CD4-positive, alpha-beta T cell treated with Interleukin-15 for 4 hours (primary cell): ENCODE measurements at places on chromosomes 16 and 17.
A peak's percentile ranks its signal among the peaks of the same experiment; 100 is the strongest.

GRCh38 chr17:76152591-76152990 lies 11.5 kb upstream of the FOXJ1 start:
- DNase-seq = no peak

- DNase-seq = no peak
These were observed 194.7 kb upstream of the KIF2B start for GRCh38 chr17:53628011-53628410.

GRCh38 chr17:15298176-15298575 lies 33.0 kb upstream of the PMP22 start:
- no peak for DNase-seq

- DNase-seq = no peak
These were observed 20.4 kb upstream of the ADAM11 start for GRCh38 chr17:44738214-44738906.

DNA sequence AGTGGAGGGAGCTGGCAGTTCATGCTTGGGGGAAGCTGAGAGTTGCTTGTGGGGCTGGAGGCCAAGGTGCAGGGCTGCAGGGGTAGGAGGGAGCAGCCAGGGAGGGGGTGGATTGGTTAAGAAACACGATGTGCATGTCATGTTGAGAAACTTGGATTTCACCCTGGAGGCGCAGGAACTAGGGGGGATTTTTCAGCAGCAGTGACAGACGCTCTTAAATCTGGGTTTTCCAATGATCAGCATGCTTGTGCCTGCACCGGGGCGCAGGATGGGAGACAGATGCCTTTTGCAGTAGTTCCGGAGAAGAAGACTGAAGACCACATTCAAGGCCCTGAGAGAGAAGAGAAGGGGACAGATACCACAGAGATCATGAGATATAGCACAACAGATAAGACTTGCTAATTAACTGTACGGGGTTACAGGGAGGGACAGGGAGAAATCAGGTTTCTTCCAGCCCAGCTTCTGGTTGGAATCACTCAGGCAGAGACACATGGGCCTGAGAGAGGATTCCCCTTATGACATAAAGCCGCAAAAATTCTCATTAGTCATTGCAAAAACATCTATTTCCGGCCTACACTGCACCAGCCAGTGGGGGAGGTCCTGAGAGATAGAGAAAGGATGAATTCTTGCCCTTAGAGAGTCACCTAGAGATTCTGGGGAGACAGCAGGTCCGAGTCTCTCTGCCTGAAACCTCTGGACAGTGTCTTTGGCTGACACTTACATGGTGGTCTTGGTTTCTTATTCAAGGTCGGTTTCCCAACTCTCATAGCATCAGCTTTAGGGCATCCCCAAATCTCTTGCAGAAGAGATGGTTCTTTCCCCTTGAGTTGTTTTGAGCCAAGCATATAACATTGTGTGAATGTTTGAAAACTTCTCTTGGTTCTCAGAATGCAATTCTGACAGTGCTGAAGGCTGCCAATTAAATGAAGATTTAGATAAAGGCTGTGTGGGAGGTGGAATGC lies 27.1 kb downstream of the CDH13 start:
- peak; percentile 61 for DNase-seq

GRCh38 chr17:56679777-56680422 lies 86.4 kb downstream of the NOG start:
- DNase-seq = no peak

GRCh38 chr17:46818316-46818928 lies at the start of gene WNT3:
Gene WNT3 (minus strand): TSS chr17:46818692. CDS start chr17:46818597, 95 bp downstream.
- DNase-seq = peak; percentile 44

DNA sequence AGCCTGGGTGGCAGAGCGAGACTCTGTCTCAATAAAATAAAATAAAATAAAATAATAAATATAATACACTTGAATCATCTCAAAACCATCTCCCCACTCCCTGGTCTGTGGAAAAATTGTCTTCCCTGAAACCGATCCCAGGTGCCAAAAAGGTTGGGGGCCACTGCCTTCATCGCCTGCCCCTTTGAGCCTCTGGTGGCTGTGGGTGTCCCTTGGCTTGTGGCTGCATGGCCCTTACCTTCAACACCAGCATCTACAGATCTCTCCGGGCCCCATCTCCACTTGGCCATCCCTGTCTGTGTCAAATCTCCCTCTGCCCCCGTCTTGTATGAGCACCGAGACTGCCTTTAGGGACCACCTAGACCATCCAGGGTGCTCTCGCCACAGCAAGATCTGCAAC lies 177.3 kb downstream of the SEC14L1 start:
- no peak for DNase-seq

GRCh38 chr16:12349936-12350850 lies 373.7 kb downstream of the SNX29 start:
- DNase-seq = no peak

DNA sequence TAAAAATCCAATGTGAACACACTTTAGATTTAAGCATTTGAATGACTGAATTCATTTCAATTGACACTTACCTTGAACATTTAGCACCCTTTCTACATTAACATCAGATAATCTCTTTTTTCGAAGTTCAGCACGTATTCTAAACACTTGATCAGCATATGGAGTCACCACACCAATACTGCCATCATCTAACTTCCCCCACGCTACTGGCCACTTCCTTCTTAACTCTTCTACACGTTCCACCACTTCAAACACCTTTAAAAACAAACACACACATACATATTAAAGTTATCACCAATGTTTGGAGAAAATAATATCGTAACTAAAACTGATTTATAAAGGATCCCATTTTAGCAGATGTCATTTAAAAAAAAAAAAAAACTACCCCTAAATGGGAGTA lies 93.5 kb downstream of the CACNG1 start:
- DNase-seq = peak; percentile 23

DNA sequence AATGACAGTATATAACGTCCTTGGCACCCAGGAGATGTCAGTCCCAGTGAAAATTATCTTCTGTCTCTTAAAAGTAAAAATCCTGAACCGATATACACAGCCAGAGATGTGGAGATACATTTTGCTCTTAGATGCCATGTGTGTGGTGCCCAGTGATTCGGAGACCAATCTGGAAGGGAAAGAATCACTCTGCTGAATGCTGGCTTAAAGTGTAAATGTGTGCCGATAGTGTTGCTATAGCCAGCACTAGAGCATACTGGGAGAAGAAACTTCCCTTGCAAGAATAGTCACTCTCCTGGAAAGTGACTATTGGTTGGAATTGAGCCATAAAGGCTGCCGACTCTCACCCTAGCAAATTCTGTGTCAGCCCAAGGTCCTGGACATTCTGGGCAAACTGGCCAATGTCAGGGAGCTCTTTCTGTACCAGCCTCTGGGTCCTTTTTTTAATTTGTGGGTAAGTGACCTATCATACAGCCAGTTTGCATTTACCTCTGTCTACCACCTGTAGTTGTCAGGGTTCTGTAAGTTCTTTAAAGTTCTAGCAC lies 44.2 kb upstream of the HNF1B start:
- no peak for DNase-seq

- DNase-seq = no peak
These were observed 9.9 kb downstream of the XYLT2 start for GRCh38 chr17:50355701-50356341.

- peak; percentile 59 for DNase-seq
These were observed at the start of gene MT1F for GRCh38 chr16:56657555-56658326. Gene MT1F (plus strand): TSS chr16:56657959. CDS start chr16:56658059, 100 bp downstream.

DNA sequence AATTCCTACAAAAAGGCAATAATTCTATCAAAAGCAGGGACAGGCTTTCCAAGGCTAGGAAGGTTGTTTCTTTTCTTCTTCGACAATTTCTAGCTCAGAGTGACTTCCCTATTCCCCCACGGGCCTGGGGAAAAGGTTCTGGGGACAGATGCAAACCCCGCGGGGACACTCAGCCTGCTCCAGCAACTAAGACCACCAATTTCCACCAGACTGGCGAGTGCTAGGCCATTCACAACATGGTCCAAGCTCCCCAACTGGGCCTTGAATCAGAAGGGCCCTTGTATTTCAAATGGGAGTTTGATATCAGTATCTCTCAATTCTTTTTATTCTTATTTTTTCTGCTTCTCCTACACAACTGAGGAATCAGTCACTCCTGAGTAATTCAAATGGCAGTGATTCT lies 86.7 kb downstream of the USP31 start:
- no peak for DNase-seq

GRCh38 chr17:2136241-2136640 lies 81.3 kb downstream of the HIC1 start:
- no peak for DNase-seq

DNA sequence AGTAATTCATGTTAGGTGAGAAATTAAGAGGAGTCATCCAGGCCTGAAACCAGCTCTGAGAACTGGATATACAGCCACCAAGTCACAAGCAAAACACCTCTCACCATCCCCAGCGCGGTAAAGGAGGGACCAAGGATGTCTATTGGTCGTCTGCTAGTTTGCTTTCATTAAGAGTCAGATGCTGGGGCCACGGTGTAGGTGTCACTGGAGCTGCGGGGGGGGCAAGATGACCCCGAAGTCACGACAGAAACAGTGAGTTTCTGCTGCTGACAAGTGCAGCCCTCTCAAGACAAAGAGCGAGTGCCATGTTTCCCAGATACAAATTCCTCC lies 790 bp downstream of the NCBP3 start:
- peak; percentile 38 for DNase-seq

GRCh38 chr16:568401-569258 lies 1.1 kb upstream of the PIGQ start:
- no peak for DNase-seq

DNA sequence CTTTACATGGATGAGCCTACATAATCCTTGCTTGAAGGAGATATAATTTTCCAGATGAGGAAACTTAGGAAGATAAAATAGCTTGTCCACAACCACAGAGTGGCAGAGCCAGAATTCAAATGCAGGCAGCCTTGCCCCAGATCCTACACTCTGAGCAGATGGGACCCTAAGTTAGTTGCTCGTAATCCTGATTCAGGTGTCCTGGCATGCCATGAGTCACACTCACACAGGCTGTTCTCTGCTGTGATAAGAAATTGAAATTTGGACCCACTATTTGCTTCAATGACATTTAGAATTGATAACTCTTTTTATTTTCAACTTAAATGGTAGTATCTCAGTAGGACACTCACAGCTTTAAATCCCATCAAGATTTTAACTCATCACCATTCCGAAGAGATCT lies 150.7 kb upstream of the CACNG5 start:
- DNase-seq = no peak

- DNase-seq = no peak
These were observed 1029.6 kb downstream of the CDH11 start for GRCh38 chr16:64092271-64092670.

- DNase-seq = peak; percentile 31
These were observed 7.9 kb upstream of the SOST start for GRCh38 chr17:43766413-43767052.

DNA sequence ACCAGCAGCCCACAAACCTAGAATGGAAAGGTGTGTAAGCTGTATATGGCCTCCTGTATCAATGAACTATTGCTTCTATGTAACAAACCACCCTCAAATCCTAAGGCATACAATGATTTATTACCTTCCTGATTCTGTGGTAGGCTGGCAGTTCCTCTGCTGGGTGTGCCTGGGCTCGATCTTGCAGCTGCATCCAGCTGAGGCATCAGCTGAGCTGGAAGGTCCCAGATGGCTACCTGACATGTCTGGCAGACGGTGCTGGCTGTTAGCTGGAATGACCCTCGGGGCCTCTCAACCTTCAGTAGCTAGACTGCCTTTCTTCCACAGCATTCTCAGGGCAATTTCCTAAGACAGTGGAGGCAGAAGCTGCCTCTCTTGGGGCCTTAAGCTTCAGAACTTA lies 152.7 kb downstream of the RAB11FIP4 start:
- no peak for DNase-seq

DNA sequence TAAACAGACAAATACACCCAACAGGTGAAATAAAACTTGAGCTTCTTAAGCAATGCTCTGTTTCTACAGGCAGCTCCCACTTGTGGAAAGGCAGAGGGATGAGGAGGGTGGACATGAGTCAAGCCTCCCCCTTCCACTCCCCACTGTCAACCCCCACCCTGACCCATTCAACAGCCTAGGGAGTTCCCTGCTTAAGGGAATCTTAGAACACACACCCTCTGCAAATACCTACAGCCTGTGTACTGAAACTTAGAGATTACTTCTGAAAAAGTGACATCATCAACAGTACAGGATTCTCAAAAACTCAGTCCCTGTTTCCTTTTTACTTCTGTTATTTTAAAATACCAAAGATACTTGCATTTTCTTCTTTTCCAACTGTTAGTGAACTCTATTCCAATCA lies 345.4 kb downstream of the SOX9 start:
- no peak for DNase-seq

GRCh38 chr16:79165506-79165905 lies 435.0 kb downstream of the MAF start:
- DNase-seq = no peak

GRCh38 chr17:44159519-44160210 lies 10.8 kb upstream of the ASB16 start:
- DNase-seq = peak; percentile 53

DNA sequence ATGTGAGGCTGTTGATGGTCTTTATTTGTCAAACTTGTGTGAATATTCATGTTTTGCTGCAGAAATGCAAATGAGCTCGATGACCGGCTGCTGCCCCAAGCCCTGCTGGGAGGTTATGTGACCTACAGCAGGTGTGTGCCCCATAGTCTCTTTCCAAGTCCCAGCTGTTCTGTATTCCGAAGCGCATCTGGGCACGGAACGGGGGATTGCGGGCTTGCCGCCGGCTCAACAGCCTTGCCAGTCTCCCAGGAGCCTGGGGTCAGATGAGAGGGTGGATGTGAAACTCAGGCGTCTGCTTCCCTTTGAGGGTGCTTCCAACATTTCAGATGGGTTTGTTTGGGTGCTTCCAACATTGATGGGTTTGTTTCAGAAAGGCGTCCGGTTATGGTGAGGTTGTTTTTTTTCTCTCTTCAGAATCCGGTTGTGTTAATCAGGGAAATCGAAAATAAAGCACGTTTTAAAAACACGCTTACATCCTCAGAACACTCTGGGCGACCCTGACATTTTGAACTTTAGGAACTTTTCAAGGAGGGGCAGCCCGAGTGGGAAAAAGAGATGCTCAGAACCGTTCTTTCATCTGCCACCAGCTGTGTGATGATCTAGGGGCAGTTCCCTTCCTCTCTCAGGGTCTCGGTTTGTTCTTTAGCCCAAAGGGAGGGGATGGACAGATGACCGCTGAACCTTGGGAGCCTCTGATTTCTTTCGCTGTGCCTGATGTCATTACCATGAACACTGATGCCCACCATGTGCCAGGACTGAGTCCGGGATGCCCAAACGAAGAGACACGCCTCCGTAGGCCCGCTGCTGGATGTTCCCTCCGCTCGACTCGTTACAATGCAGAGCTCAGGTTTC lies 47.8 kb upstream of the AMZ2 start:
- DNase-seq = no peak

GRCh38 chr17:46023783-46024388 lies 24.8 kb downstream of the STH start:
- no peak for DNase-seq

DNA sequence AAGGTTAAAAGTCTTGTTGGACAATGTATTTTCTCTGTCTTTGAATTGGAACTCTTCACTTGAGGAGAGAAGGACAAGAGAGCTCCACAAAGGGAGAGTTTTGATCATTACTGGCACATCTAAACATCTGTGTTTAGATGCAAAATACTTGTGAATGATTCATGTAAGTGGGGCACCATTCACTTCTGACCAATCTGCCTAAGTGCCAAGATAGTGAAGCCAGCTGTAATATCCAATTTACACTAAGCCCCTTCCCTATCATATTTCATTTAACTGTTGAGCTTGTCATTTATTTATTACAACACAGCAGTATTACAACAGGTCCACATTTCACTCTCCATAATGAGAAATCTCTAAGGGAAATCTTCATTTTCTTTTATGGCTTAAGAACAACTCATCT lies 832.3 kb upstream of the GOT2 start:
- no peak for DNase-seq

GRCh38 chr17:32970281-32970680 lies 21.4 kb upstream of the SPACA3 start:
- DNase-seq = no peak

GRCh38 chr17:74177018-74177450 lies 26.4 kb upstream of the RPL38 start:
- no peak for DNase-seq
